ENCODE measurements at places on chromosomes 11 and 22.

DNA sequence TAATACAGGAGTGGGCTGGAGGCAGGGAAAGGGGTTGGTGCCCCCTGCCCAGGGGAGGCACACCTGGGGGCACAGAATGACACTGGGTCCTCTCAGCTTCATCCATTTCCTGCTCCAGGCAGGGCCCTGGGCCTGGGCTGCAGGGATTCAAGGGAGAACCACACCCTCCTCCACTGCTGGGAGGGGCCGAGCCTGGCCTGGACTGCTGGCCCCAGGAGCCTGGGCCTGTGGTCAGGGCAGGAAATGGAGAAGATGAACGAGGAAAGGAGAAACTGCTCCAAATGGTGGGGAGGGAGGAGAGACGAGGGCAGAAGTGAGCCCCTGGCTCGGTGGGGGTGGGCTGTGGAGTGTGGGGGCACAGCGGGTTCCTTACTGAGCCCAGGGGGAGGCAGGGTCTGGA, 38.1 kb upstream of the KCNQ1OT1 start:
- no peak overlapping the region for H3K27ac ChIP-seq
- H3K27me3 ChIP-seq, result no peaks in the 10 kb centered on the region
- no peak overlapping the region for H3K4me3 ChIP-seq

DNA sequence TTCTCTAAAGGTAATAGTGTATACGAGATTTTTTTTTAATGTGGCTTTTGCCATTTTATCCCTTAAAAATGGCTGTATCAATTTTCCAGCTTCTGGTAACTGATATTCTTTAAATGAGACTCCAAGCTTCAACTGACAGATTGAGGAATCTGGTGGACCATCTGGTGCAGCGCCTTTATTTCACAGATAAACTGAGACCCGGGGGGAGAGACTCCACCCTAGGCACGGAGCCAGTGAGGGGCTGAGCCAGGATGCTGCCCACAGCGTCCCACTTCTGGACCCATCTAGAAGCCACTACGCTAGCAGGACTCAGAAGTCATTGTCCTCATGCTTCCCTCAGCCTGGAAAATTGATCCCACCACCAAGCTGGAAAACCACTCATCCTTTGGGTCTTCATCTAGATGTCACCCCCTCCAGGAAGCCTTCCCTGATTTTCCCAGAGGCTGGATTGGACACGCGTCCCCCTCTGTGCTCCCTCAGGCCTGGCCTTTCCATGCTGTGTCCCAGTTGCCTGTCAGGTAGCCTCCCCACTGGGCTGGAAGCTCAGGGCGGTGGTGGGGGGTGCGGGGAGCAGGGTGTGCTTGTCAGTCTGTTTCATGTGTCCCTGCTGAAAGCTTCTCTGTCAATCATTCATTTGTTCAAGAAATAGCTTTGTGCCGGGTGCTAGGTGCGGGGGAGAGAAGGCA, 12.3 kb upstream of the CD5 start:
- no peak for DNase-seq
- H3K36me3 ChIP-seq, result no peaks in the 10 kb centered on the region
- no peak overlapping the region for H3K27ac ChIP-seq

DNA sequence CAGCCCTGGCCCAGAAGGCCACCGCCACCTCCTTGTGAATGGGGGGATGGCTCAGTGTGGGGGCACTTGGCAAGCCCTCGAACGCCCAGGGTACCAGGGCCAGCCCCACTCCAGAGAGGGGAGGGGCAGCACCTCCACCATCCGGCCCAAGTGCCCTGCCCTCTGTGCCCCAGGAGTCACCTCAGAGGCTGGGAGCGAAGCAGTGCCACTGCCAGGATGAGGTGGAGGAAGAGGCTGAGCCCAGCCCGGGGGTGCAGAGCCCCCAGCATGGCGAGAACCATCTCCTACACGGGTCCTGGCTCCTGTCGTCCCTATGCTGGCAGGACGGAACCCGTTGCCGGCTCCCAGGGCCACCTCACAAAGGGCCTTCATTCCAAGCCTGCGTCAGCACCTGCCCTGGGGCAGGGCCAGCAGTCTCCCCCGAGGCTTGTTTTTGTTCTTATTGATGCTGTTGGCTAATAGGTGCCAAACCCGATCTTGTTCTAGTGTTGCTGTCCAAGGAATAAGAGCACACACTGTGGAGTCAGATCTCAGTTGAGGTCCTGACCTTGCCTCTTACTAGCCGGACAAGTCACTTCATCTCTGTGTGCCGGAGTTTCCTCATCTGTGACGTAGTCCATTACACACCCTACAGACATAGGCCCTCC, at the start of gene FREY1:
TSS of gene FREY1 (minus strand) at position 307 of the 647 bp plus-strand sequence. CDS start at position 281, 26 bp downstream.
- H3K36me3 ChIP-seq, result peaks cover 40% of the 10 kb centered on the region
- no peak within 1 kb of the TSS for H3K4me3 ChIP-seq
- DNase-seq, result no peak
- no peak within 1 kb of the TSS for H3K27ac ChIP-seq
- H3K4me1 ChIP-seq, result no peaks in the 10 kb centered on the region

DNA sequence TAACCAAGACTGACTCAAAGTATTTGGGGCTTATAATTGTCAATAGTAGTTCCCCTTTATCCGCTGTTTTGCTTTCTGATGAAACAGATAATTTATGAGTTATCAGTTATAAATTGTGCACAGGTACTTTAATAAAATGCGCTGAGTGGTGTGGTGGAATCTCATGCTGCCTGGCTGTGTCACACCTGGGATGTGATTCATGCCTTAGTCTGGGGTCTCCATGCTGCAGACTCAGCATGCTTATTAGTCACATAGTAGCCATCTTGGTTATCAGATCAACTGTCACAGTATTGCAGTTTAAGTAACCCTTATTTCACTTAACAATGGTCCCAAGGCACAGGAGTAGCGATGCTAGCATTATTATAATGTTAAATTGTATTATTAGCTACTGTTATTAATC, 995.2 kb downstream of the NTM start:
- no peak overlapping the region for H3K27ac ChIP-seq
- no peak overlapping the region for H3K4me3 ChIP-seq
- H3K36me3 ChIP-seq, result no peaks in the 10 kb centered on the region
- H3K4me1 ChIP-seq, result no peaks in the 10 kb centered on the region
- H3K27me3 ChIP-seq, result no peaks in the 10 kb centered on the region
- no peak for DNase-seq

GRCh38 chr11:72871119-72871518, 56.9 kb downstream of the ATG16L2 start:
- H3K36me3 ChIP-seq, result peaks cover 4% of the 10 kb centered on the region
- H3K4me3 ChIP-seq, result no peak overlapping the region
- H3K27ac ChIP-seq, result no peak overlapping the region
- no peaks in the 10 kb centered on the region for H3K27me3 ChIP-seq
- no peak for DNase-seq

DNA sequence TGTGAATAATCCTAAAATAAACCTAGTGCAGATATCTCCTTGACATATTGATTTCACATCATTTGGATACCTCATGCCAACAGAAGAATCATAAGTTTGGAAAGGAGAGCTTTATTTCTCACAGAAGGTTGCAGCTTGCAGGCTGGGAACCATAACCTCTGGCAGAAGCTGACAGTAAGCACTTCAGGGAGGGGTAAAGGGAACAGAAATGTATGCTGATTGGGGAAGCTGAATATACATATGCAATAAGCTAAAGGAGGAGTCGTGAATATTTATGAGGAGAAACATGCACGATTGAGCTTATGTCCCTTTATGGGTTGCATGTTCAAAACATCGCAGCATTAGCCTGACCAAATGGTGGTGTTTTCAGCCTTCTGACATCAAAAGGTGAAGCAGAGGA, 814.5 kb downstream of the TBC1D22A start:
- H3K27ac ChIP-seq, result no peak overlapping the region
- no peaks in the 10 kb centered on the region for H3K4me1 ChIP-seq
- H3K36me3 ChIP-seq, result peaks cover 11% of the 10 kb centered on the region
- DNase-seq, result no peak
- H3K4me3 ChIP-seq, result no peak overlapping the region

- peaks cover 5% of the 10 kb centered on the region for H3K27me3 ChIP-seq
- DNase-seq, result peak; percentile 72
These were observed 34.1 kb upstream of the GLYATL1 start for GRCh38 chr11:58905011-58905720.

DNA sequence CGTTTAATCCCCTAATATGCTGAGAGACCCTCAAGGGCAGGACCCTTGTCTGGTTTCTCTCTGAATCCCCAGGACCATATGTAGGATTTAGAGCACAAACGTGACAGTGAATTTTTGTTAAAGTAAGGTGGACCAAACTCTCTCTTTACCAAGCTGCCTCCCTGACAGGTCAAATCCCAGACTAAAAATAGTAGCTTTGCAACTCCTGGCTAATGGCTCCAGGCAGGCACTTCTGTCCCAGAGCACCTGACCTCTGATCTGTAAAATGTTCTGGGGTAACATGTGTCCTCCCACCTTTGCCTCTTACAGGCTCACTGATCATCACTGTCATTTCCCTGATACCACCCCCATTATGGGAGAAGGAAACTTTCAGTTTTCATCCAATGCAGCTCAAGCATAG, 152.3 kb downstream of the SPON1 start:
- no peaks in the 10 kb centered on the region for H3K4me1 ChIP-seq
- no peaks in the 10 kb centered on the region for H3K36me3 ChIP-seq
- H3K4me3 ChIP-seq, result no peak overlapping the region
- no peaks in the 10 kb centered on the region for H3K27me3 ChIP-seq
- no peak for DNase-seq

GRCh38 chr11:30342736-30343166, 19.8 kb downstream of the ARL14EP start:
- H3K36me3 ChIP-seq, result 0 out of 2 replicates have a peak, but pooled peaks cover 5% of the 10 kb centered on the region
- H3K4me3 ChIP-seq, result no peak overlapping the region
- no peaks in the 10 kb centered on the region for H3K27me3 ChIP-seq
- H3K4me1 ChIP-seq, result no peaks in the 10 kb centered on the region
- H3K27ac ChIP-seq, result no peak overlapping the region
- DNase-seq, result no peak

DNA sequence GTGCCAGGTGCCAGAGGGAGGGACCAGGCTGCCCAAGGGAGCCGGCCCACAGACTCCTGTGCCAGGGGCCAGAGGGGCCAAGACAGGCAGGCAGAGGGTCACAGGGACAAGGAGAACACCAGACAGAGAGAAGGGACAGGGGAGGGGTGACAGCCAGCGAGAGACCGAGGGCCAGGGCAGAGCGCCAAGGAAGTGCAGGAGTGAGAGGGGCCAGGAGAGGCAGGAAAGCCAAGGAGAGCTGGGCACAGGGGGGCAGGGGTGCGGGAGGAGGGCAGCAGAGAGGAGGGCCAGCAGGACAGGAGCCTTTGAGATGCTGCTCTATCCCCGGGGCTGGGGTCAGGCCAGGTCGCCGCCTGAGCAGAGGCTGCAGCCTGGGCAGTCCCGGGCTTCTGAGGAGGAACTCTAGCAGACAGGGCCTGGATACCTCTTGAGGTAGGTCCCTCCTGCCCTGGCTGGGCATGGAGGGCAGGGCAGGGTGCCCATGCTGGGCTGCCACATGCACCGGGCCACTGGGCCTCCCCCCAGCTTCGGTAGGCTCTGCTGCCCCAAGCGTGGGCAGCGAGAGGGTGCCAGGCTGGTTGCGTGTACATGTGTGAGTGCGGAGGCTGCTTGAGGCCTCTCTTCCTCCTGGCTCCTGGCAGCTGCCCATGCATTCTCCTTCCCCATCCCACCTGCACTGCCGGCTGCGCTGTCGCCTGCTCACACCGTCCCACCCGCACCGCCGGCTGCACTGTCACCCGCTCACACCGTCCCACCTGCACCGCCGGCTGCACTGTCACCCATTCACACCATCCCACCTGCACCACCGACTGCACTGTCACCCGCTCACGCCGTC, 12.2 kb downstream of the LSP1 start:
- H3K36me3 ChIP-seq, result no peaks in the 10 kb centered on the region
- H3K4me3 ChIP-seq, result no peak overlapping the region
- H3K27me3 ChIP-seq, result no peaks in the 10 kb centered on the region

DNA sequence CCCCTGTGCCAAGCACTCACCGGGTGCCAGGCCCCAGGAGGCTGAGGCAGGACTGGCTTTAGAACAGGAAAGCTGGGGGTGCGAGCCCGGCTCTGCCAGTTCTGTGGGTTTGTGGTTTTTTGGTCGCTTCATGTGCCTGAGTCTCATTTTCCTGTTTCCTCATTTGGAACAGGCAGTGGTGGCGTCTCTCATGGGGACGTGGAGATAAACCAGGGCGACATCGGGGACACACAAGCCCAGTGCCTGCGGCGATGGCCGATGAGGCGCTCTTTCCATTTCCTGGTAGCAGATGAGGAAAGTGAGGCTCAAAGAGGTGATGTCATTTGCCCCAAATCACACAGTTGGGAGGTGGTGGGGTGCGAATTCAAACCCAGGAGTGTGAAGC, 20.8 kb upstream of the CHKA start:
- no peaks in the 10 kb centered on the region for H3K36me3 ChIP-seq
- no peak overlapping the region for H3K27ac ChIP-seq
- no peaks in the 10 kb centered on the region for H3K27me3 ChIP-seq
- H3K4me3 ChIP-seq, result no peak overlapping the region
- no peak for DNase-seq

GRCh38 chr11:120747850-120748814, 236.6 kb downstream of the GRIK4 start:
- H3K4me3 ChIP-seq, result no peak overlapping the region
- no peaks in the 10 kb centered on the region for H3K27me3 ChIP-seq
- no peaks in the 10 kb centered on the region for H3K36me3 ChIP-seq
- H3K27ac ChIP-seq, result no peak overlapping the region
- H3K4me1 ChIP-seq, result 0 out of 2 replicates have a peak, but pooled peaks cover 2% of the 10 kb centered on the region

GRCh38 chr11:112281726-112282125, 21.1 kb upstream of the PLET1 start:
- no peak for DNase-seq
- no peaks in the 10 kb centered on the region for H3K36me3 ChIP-seq
- H3K27me3 ChIP-seq, result no peaks in the 10 kb centered on the region
- no peak overlapping the region for H3K27ac ChIP-seq
- H3K4me1 ChIP-seq, result no peaks in the 10 kb centered on the region

DNA sequence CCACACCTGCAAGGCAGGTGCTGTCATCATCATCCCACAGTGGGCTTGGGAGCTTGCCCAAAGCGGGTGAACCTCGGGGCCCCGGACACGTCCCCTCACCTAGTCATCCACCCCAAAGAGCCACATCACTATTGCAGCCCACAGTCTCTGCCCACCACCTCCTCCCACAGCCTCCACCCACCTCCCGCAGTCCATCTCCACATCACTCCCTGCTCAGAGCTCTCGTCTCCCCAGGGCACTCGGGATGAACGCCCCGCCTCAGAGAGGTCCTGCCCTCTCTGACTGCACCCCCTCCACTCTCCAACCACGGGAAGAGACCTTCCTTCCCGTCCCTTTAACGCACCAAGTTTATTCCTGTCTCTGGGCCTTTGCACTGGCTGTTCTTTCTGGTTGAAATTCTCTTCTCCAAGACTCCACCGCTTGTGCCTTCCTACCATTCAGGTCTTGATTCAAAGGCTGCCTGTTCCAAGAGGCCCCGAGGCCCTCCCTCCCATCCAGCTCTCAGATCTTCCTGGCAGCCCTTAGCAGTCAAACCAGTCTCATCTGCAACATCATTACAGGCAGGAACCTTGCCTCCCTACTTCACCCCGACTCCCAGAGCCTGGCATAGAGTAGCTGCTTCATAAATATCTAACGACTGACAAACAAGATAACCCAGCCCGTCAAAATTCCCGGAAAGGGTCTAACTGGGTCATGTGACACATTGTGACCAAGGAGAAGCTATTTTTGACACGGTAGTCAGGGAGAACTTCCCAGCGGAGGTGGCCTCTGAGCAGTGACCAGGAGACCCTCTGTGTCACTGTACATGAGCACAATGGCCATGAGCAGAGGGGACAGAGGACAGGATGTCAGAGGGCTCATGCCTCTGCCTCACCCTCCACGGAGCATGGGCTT, 11.1 kb downstream of the KCNJ4 start:
- no peak for DNase-seq
- no peak overlapping the region for H3K4me3 ChIP-seq
- H3K36me3 ChIP-seq, result no peaks in the 10 kb centered on the region

Data from H9 (cell line).